NCI-H1048 (cell line): ENCODE measurements at places on chromosomes 1 and 21.

- no peak for DNase-seq
These were observed 39.6 kb upstream of the LPGAT1 start for GRCh38 chr1:211870156-211870555.

DNA sequence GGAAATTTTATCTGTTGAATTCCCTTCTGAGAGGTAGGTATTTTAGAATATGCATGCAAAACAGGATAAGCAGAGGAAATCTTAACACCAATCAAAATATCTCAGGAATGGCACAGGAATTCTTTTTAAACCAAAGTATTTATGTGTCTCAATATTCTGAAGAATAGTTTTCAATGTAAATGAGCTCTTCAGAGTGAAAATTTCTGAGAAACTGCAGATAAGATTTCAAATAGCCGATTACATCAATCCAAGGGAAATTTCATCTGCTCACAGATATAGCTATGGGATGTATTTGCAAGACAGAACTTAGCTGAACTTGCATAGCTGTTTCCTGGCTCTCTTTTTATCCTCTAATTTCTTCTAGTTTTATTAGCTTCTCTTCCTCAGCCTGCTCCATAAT, 209.5 kb downstream of the GRIK1 start:
- DNase-seq, result no peak

DNA sequence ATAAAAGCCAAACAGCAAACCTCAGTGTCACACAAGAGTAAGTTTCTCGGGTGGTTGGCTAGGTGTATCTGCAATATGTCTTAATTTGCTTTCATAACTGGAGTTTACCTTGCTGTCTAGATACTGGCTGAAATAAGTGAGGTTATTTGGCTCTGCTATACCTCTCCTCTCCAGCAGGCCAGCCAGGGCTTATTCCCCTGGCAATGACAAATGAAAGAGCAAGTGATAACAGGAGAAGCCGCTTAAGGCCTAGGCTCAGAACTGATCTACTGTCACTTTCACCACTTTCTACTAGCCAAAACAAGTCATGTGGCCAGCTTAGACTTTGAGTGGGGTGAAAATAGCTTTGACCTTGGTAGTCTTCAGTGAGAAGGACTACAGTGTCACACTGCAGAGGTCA, 4.8 kb upstream of the RPE65 start:
- DNase-seq, result no peak

GRCh38 chr1:42177541-42177981, 13.0 kb upstream of the GUCA2A start:
- no peak for DNase-seq

DNA sequence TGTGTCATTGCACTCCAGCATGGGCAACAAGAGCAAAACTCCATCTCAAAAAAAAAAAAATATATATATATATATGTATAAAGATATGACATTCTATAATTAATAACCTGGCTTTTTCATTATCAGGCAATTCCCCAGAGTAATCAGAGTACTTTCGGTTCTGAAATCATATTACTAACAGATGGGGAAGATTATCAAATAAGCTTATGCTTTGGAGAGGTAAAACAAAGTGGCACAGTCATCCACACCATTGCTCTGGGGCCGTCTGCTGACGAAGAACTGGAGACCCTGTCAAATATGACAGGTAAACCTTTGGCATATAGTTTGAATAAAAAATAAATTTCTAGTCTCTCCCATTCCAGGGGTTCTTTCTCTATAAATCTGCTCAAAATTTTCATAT, 58.5 kb upstream of the SH3GLB1 start:
- DNase-seq, result no peak

- no peak for DNase-seq
These were observed 18.8 kb downstream of the QSOX1 start for GRCh38 chr1:180173451-180173850.

- DNase-seq, result no peak
These were observed 19.4 kb downstream of the EXTL2 start for GRCh38 chr1:100875228-100875627.

DNA sequence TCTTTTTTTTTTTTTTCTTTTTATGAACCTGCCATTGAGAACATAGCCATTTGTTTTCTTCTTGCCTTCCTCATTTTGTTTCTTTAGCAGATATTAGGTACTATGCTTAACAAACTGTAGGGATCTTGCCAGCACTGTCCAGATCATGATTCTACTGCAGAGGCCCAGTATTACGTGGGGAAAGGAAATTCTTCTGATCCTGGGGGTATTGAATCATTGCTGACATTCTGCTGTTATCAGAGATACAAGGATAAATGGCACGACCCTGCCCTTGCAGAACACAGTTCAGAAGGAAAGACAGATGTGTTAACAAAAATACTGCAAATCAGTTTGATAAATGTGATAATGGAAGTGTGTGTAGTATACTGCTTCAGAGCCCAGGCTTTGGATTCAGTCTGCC, 56.2 kb downstream of the BTBD8 start:
- DNase-seq, result no peak

DNA sequence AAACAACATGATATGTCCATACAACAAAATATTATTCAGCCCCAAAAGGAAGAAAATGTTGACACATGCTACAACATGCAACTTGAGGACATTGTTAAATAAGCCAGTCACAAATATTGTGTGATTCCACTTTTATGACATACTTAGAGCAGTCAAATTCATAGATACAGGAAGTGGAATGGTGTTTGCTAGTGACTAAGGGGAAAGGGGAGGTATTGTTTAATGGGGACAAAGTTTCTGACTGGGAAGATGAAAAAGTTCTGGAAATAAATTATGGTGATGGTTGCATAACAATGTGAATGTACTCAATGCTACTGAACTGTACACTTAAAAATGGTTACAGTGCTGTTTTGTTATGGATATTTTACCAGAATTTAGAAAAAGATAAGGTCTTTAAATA, 77.7 kb downstream of the RHOU start:
- DNase-seq, result no peak

- peak; percentile 11 for DNase-seq
These were observed 37.7 kb downstream of the SH3GLB1 start for GRCh38 chr1:86741947-86742572.

- no peak for DNase-seq
These were observed 82.4 kb upstream of the PROX1 start for GRCh38 chr1:213905344-213905743.
